ACHN (cell line): ENCODE measurements at places on chromosomes 5 and 9.

DNA sequence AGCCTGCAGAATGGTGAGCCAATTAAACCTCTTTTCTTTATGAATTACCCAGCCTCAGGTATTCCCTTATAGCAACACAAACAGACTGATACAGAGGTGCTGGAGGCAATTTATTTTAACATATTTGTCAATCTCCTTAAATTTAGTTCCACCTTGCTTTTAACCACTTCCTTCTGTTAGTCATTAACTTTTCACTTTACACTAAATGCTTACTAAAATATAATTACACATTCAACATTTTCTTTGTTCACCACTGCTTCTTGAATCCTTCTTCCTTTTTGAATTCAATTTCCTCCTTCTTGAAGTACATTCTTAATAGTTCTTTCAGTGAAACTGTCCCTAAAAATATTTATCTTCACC, 39.4 kb downstream of the LYRM7 start:
- DNase-seq, result no peak

GRCh38 chr9:10855847-10856246, 243.0 kb upstream of the PTPRD start:
- DNase-seq, result peak; percentile 24

GRCh38 chr9:126957687-126958053, 43.1 kb downstream of the RALGPS1 start:
- DNase-seq, result no peak

DNA sequence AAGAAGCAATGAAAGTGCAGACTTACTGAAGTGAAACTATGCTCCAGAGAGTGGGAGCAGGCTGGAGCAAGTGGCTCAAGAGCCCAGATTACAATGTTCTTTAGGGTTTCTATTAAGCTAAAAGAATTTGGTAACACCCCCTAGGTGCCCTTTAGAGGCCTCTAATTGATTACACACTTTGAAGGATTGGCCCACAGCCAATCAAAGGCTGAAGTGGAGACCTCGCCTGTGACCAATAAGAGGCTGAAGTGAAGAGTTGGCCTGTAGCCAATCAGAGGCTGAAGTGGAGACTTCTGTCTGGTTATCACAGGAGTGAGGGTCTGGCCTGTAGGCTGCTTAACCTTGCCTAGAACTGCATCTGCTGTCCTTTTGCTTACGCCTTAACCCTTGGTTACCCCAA, 46.7 kb upstream of the SPATA31C2 start:
- no peak for DNase-seq

- DNase-seq, result no peak
These were observed at the start of gene CAMK2A for GRCh38 chr5:150289551-150290390. TSS of gene CAMK2A (minus strand) at chr5:150289773. CDS start at chr5:150289625, 148 bp downstream.

DNA sequence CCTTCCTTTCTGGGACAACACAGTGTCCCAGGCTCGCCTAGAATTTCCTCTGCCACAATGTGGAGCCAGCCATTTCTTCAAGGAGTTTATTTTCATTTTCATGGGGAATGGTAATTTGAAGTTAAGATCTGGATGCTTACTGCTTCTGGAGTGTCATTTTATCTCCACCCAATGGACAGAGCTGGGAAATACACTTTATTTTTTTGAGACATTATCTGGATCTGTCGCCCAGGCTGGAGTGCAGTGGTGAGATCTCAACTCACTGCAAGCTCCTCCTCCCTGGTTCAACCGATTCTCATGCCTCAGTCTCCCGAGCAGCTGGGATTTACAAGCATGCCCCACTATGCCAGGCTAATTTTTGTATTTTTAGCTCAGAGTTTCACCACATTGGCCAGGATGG, 12.7 kb upstream of the THG1L start:
- peak; percentile 58 for DNase-seq

- no peak for DNase-seq
These were observed 157.1 kb upstream of the COL5A1 start for GRCh38 chr9:134484479-134484878.

GRCh38 chr5:565782-566440, 41.7 kb upstream of the SLC9A3 start:
- no peak for DNase-seq

- no peak for DNase-seq
These were observed 10.4 kb upstream of the CEL start for GRCh38 chr9:133051281-133051900.

DNA sequence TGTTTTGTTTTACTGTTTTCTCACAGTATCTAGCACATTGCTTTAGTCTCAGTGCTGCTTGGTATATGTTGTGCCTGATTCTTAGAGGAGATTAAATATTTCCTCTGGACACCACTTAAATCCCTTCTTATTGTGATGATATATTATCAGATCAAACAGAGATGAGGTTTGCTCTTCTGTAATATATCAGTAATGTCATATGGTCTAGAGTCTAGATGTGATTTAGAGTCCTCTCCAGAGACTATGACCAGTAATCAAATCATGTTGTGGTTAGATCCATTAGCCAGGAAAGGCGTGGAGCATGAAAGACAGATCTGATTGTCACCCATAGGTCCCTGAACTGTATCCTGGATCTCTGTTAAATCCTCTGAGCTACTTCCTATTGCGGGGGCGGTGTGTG, 24.4 kb downstream of the CAMK4 start:
- no peak for DNase-seq

GRCh38 chr5:40074826-40075225, 604.9 kb upstream of the PTGER4 start:
- DNase-seq, result no peak

- DNase-seq, result no peak
These were observed 74.3 kb downstream of the AMBP start for GRCh38 chr9:114003758-114004157.

DNA sequence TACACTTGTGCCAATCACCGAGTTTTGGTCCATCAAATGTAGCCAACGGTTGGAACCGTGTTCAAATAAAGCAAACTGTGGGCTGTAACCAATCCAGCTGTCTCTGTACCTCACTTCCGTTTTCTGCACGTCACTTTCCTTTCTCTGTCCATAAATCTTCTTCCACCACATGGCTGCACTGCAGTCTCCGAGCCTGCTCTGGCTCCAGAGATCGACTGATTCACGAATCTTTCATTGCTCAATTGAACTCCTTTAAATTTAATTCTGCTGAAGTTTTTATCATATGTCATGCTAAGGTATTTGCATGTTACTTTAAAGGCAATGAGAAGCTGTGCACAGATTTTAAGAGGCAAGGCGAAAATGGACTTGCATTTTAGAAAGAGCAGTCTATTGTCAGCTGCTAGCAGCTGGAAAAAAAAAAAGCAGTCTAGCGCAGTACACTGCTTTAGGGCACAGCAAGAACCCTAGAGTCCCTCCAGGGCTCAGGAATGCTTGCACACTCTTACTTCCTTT, 13.2 kb downstream of the TTC39B start:
- DNase-seq, result no peak

DNA sequence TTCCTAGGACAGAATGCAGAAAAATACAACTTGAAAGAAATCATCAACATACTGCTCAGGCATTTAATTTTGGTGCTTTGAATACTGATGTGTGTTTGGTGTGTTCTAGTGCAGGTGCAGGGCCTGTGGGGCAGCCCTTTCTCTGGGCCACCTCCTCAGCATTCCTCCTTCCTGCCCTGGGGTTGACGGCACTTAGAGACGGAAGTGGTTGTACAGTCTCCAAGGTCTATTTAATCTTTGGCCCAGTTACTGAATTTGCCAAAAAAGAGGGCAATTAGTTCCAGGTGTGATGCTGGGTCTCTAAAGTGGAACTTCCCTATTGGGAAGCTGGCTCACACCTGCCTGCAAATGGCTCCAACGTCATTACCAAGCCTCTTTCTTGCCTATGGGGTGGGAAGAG, 269.0 kb downstream of the SH3GL2 start:
- no peak for DNase-seq

DNA sequence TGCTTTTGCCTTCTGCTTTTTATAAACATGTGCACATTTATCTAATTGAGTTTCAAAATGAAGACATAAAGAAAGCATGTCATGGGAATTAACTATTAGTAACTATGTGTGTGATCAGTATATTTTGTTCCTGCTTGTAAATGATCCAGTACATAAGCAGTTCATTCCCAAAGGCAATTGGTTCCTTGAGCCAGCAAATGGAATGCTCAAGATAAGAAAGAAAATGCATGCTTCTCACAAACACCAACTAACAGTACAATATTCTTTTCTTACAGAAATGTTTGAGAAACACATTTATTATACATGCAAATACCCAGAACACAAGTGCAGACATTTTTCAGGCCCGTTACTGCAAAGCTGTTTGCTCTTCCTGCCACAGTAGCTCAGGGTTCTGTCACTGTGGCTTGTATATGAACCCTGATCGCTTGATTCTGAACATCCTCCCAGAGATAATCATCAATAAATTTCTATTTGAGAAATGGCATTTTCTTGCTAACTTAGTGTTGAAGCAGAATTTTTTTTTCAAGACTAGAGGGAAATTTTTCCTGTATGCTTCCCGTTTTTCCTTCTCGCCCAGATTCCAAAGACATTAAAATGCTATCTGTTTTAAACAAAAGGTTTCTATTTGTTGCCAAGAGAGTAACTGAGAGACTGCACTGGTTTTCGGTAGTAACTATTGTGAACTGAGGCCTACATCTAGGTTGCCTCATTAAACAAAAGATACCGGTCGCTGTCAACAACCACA, 1.9 kb downstream of the GNAQ start:
- DNase-seq, result no peak

- no peak for DNase-seq
These were observed 72.0 kb upstream of the RAI14 start for GRCh38 chr5:34584165-34584564.

GRCh38 chr9:132866898-132867297, 11.2 kb downstream of the AK8 start:
- no peak for DNase-seq

- no peak for DNase-seq
These were observed 157.8 kb downstream of the SLCO4C1 start for GRCh38 chr5:102138243-102138653.

DNA sequence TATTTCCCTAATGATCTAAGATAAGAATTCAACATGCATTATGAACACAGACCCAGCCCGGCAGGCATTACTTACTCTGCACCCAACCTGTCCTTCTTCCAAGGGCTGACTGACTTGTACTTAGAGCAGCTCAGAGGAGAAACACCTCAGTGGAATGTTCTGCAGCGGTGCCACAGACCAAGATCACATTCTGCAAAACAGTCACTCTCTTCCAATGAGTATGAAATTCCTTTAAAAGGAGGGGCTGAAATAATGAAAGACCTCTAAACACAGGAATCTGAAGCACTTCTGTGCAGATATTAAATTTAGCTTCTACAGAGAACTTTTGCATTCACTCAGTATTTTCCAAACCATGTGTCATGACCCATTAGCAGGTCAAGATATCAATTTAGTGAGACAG, 172.9 kb downstream of the ZDHHC21 start:
- no peak for DNase-seq

DNA sequence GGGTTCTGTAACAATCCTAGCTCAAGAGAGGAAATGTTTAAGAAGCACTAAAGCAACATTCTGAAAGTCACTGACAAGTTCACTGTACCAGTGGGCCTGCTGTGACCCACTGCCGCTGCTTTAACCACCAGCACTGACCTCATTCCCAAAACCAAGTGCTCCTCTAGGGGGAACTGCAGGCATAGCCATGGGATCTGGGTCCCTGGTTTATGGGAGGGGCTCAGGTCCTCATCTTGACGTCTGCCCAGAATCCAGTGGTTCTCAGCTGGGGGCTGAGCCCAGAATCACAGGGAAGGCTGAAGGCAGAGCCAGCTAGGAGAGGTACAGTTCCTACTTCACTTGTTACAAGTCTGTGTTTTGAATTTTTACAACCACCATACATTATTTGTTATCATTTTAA, 36.1 kb upstream of the SLC2A8 start:
- peak; percentile 28 for DNase-seq

GRCh38 chr5:81604193-81604592, 146.7 kb downstream of the SSBP2 start:
- DNase-seq, result no peak

DNA sequence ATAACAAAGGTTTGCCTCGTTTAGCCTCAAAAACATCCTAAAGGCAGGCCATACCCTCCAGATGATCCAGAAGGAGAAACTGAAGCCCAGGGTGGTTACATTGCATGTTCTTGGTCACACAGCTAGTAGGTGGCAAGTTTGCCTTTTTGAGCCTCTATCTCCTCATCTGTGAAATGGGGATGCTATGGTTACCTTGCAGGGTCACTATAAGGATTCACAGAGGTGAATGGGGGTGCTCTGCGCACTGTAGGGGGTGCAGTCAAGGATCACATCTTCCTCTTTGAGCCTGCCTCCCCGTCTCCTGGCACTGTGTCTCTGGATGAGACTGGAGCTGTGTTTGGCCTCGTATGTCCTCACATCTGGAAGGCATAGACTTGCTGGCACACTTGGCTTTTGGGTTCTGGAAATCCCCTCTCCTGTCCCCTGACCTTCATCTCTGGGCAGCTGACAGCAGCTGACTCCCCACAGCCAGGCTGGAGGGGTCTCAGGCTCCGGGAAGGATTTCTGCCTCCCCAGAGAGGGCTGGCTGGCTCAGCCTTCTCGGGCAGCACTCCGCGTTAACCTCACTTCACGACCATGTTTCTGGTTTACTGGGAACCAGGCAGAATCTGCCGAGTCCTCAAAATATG, 167.7 kb downstream of the RGS3 start:
- DNase-seq, result no peak

- DNase-seq, result no peak
These were observed 318.1 kb upstream of the PIK3R1 start for GRCh38 chr5:67897431-67897830.

DNA sequence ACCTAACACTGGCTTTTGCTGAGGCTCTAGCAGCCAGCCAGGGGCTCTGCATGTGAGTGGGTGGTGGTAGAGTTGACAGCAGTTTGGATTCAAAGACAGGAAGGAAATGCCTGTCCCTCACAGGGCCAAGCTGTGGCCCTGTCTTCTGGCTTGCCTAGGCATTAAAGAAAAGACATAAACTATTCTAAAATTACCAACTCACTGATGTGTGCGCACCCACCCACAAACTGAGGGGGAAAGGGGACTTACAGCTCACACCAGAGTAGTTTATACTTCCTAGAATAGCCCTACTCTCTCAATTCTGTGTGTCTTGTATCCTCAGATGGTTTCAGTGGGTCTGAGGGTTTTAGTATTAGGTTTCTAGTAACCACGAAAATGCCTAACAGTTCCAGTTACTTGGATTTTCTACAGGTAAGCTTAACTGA, 18.3 kb upstream of the IL13 start:
- DNase-seq, result no peak

GRCh38 chr9:130325921-130326320, 60.4 kb downstream of the HMCN2 start:
- no peak for DNase-seq

DNA sequence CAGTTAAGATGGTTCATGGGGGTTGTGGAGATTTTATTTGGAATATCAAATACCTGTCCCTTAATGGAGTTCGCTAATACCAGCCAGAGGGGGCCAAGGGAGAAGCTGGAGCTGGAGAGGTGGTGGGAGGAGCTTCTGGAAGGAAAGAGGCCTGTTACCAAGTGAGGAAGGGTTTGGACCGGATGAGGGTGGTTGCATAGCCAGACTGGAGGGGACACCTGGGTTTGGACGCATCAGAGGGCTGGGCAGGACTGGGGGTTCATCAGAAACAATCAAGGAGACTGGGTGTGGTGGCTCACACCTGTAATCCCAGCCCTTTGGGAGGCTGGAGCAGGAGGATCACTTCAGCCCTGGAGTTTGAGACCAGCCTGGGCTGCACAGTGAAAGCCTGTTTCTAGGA, 111.8 kb upstream of the IER5L start:
- no peak for DNase-seq
